ENCODE measurements at places on chromosomes 5 and 9. TPM values are rescaled to one million over a fixed set of nuclear protein-coding genes. Genes with fewer than 3 reads are reported as not detected.

Gene PCDHAC1
- 1.9 TPM for total RNA-seq

Gene IFNK
- not detected for total RNA-seq

Gene BARHL1
- total RNA-seq = 0.03 TPM

Gene ADCY2
- not detected for total RNA-seq

Gene ISCA1
- 42.7 TPM for total RNA-seq

Gene SAXO1
- not detected for total RNA-seq

Gene ADRB2
- 1.3 TPM for total RNA-seq
